ENCODE measurements at places on chromosomes 7 and 10. TPM values are rescaled to one million over a fixed set of nuclear protein-coding genes. Genes with fewer than 3 reads are reported as not detected.

LIPK gene
- not detected for total RNA-seq

STEAP4 gene
- total RNA-seq, result 0.11 TPM

SOSTDC1 gene
- total RNA-seq, result not detected

NKX1-2 gene
- not detected for total RNA-seq

ACBD7 gene
- total RNA-seq, result 0.86 TPM

FAM25G gene
- total RNA-seq, result not detected

TWIST1 gene
- total RNA-seq, result 53.4 TPM

MLXIPL gene
- not detected for total RNA-seq

WEE2 gene
- not detected for total RNA-seq

CPA4 gene
- 23.6 TPM for total RNA-seq

PLEKHS1 gene
- 0.11 TPM for total RNA-seq

ZNF487 gene
- 3.6 TPM for total RNA-seq

GRCh38 chr7:26777385-26777784 is 87.0 kb downstream of the SKAP2 start:
- no peak for DNase-seq

DNA sequence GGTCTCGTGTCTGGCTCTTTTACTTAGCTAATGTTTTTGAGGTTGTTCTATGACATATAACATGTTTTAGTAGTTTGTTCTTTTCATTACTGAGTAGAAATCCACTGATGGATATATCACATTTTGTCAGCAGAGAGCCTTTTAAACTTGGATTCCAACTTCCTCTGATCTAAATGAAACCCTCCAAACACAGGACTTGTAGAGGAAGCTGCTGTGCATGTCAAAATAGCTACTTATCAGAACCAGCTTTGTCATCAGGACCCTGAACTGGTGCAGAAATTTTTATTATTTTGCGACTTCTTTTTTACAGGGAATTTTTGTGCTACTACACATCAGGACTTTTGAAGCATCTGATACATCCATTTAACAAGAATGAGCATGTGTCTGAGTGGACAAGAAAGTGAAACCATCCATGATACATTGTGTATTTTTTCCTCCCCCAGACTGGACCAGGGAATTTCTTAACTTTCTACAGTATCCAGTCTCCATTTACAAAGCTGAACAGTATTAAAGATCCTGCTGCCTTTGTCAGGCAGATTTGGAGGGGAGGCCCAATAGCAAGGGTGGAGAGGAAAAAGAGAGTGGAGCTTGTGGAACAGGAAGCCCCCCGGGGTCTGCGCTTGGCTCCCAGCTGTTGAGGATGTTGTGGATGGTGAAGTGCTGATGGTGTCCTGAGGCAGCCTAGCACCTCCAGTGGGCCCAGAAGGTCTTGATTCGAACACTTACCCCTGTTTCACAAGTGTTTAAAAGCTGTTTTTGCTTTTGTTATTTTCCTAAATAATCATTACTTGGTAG is 29.3 kb upstream of the MTPAP start:
- DNase-seq, result no peak

GRCh38 chr7:151104411-151105235 is 18.3 kb downstream of the AGAP3 start:
- DNase-seq, result no peak

DNA sequence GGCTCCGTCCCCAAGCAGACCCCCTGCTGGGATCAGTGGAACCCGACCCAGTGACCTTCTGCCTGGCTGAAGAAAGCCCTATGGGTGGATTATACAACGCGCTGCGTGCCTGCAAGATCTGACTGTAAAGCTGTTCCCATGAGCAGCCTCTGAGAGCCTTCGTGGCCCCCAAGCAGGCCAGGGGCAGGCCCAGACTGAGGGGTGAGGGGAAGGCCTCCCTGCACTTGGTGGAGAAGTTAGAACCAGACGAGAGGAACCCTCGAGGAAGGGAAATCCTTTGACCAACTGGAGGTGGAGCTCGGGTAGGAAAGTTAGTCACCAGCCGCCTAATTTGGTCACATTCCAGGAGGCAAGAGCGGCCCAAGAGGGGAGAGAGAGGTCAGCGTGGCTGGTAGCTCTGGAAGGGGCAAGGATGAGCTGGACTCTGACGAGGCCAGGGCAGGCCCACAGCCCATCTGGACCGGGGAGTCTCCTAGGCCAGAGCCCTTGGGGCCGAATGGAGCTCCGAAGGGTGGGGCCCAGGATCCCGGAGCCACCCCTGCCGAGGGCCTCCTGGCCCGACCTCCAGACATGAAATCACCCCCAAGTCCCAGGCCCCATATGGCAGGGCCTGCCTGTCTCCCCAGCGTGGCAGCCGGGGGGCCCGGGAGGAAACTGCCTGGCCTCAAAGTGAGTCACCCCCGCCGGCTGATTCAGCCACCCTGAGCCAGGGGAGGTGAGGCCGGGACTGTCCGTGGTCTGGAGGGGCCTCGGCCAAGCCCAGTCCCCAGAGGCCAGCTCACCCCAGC is 23.3 kb upstream of the PDGFA start:
- DNase-seq, result no peak

DNA sequence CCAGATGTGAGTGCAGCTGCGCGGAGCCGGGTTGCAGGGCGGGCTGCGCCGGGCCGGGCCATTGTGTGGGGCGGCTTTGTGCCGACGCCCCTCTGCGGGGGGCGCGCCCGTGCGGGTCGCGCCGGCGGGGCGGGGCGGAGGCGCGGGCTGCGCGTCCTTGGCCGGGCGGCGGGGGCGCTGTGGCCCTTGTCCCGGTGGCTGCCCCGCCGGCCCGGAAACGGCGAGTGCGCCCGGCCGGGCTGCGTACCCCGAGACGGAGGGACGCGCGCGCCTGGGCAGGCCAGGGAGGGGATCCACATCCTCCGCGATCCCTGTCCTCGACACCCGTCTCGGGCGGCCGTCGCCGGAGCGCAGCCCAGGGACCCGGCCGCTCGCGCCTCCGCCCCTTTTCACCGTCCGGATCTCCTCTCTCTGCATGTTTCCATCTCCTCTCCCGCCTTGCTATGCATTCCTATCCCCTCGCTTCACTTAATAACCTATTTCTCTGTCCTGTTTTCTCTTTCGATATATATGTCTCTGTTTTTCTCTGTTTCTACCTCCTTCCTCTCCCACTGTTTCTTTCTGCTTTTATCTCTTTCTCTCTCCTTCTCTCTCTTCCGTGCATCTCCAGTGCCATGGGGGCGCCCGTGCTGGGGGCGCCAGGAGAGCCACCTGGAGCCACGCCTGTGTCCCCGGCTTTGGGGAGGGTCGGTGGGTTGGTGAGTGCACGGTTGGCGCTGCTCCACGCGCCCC is 765 bp downstream of the PFKFB3 start:
- no peak for DNase-seq

GRCh38 chr7:119175911-119176627 is 951.6 kb downstream of the ANKRD7 start:
- no peak for DNase-seq

GRCh38 chr10:96686514-96686913 is 33.8 kb downstream of the PIK3AP1 start:
- no peak for DNase-seq

- no peak for DNase-seq
Observed at GRCh38 chr10:59212301-59212798, 35.9 kb downstream of the PHYHIPL start.

DNA sequence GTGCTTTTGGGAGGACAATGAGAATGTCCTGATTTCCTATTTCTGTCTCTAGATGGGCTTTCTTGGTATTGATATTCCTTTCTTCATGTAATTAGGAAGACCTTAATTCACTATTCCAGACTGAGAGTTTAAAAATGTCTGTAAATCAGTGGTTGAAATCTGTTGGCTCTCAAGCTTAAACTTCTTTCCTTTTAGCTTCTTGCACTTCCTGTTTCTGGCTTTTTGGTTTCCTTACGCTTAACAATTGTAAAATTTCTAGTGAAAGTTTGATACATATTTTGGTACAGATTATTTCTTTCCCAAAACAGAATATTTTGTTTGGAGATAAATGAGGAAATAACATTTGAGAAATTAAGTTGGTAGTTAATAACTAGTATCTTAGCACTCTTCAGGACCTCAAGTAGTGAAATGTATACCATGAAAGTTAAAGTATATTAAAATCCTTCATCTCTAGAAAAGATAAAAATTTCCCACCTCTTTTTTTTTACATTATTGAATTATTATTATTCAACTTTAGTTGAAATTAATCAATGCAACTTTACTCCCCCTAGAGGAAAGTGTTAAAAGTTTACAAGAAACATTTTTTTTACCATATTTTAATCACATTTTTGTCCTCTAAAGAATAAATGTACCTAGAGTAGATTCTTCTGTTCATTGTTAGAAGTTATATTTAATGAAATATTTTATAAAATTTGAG is 137.2 kb downstream of the PHTF2 start:
- DNase-seq, result no peak

- DNase-seq, result no peak
Observed at GRCh38 chr10:69473304-69473990, 22.2 kb downstream of the TSPAN15 start.

DNA sequence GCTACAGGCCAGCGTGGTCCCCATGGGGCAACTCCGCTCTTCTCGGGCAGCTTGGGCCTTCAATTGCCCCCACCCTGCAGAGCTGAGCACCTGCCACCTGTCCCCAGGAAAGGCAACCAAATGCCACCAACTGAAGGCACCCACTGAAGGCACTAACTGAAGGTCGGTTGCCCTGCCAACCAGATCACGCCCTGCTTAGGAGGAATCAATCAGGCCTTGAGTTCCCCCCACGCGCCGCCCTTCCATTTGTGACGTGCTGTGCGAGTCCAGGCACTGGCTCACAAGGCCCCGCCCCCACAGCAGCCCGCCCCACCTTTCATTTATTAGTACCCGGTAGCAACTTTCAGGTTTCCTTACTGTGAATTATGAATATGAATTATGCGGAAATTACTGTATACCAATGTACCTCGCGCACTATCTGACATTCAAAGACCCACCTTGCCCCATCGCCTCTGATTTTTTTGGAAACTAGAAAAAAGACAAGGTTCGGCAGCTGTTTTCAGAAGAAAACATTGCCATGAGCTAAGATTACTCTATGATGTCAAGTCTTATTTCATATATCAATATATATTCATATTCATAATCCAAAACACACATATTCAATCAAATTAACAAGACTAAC is 83.6 kb upstream of the ABI1 start:
- no peak for DNase-seq

- DNase-seq, result no peak
Observed at GRCh38 chr7:70616211-70616610, 515.7 kb upstream of the GALNT17 start.

GRCh38 chr10:69421611-69422308 is 5.0 kb upstream of the TACR2 start:
- no peak for DNase-seq

DNA sequence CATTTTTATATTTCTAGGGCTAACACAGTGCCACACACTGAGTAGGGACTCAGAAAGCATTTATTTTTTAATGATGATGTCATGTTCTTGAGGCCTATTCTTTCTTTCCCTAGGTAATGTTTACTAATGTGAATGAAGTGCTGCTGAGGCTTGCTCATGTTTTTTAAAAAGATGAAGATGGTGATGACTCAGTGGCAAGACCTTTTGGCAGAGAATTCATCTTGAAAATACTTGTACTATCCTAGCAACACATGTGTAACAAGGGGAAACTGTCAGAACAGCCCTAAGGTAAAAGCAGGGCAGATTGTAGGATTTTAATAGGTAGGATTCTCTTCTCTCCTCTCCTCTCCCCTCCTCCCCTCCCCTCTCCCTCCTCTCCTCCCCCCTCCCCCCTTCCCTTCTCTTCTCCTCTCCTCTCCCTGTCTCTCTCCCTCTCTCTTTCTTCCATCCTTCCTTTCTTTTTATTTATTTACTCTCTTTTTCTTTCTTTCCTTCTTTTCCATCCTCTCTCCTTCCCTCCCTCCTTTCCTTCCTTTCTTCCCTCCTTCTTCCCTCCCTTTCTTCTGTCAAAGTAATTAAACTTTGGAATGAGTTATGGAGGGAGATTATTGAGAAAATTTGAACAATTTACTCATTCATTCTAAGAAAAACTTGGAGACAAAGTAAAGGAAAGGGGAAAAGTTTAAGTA is 75.3 kb downstream of the ZNF92 start:
- DNase-seq, result no peak

- no peak for DNase-seq
Observed at GRCh38 chr7:30660331-30661255, 21.7 kb downstream of the CRHR2 start.

- no peak for DNase-seq
Observed at GRCh38 chr7:107041097-107041496, 3.4 kb upstream of the PRKAR2B start.

- no peak for DNase-seq
Observed at GRCh38 chr7:124784879-124785818, 19.6 kb upstream of the GPR37 start.

DNA sequence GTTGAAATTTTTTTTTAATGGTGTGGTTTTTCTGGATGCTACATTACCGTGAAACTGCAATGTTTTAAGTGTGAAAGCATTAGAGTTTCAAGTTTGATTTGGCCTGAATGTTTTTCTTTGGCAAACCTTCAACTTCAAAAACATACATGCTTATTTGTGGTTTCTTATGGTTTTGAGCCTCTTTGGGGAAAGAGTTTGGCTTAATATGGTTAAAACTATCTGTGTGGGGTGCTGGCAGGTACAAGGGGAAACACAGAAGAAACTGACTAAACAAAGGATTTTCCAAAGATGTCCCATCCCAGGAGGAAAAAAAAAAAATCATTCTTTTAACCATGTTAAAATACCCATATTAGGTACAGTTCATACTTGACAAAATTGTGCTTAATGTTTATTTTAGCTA is 121.1 kb downstream of the HGF start:
- no peak for DNase-seq

DNA sequence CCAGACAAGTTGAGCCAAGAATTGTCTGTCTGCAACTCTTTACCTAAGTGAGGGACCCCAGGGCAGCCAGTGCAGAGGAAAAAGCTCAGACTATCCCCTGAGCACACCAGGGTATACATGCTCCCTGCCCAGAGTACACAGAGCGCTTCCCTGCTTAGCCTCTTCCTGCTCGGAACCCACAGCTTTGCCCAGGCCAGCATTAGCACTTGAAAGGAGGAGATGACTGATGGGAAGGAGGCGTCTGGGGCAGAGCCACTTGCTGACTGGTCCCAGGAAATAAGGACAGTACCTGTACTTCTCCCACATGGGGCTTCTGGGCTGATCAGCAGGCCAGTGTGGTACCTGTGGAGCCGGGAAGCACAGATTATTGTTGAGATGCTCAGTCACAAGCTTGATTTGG is 48.4 kb upstream of the TRIM8 start:
- DNase-seq, result no peak

DNA sequence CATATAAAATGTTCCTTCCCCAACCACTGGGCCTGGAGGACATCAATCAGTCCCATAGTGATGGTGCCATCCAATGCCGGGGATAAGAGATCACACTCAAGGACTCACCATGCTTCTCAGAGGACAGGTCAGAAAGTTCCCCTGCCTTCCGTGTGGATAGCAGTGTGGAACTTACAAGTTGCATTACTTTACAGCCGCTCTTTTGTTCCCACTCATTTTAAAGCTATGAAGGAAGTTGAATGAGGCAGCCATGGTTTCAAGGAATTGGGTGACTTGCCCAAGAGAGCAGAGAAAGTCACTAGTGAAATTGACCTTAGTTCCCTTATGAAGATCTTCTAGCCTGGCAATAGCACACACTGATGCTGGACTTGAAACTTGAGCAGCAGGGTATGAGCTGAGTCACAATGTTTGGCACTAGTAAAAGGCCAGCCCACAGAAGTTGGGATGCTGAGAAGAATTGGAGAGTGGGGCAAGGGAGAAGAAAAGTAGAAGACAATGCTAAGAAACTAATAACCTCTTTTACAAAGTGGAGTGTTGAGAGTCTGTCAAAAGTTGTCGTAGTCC is 78.7 kb downstream of the CXCL12 start:
- no peak for DNase-seq

Measured in osteocyte (in vitro differentiated cells).